Esophagus squamous epithelium (tissue), 5 donors: ENCODE measurements at places on chromosomes 11 and 22.

- DNase-seq: no peak
These were observed 19.5 kb downstream of the RBFOX2 start for GRCh38 chr22:36009085-36009484.

DNA sequence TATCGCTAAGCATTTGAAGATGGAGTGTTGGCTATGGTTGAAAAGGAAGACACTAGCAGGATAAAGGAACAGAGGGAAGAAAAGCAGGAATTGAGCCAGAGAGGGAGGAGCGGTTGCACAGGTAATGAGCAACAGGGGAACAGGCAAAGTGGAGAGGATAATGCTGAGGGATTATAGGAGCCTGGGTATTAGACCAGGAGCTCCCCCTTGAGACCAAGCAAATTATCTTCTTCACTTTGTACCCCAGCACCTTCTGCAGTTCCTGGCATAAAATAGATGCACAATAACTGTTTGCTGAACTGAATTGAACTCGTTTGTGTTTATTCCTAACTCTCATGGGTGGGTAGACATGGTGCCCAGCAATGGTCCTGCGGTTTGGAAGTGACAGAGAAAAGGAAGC is 54.6 kb upstream of the OR5P2 start:
- DNase-seq: no peak

- no peak for DNase-seq
These were observed 1.0 kb downstream of the VWCE start for GRCh38 chr11:61293867-61294716.

GRCh38 chr11:35491231-35491871 is 34.1 kb downstream of the PAMR1 start:
- no peak for DNase-seq

GRCh38 chr11:18650859-18651557 is 16.9 kb upstream of the SPTY2D1 start:
- no peak for DNase-seq

DNA sequence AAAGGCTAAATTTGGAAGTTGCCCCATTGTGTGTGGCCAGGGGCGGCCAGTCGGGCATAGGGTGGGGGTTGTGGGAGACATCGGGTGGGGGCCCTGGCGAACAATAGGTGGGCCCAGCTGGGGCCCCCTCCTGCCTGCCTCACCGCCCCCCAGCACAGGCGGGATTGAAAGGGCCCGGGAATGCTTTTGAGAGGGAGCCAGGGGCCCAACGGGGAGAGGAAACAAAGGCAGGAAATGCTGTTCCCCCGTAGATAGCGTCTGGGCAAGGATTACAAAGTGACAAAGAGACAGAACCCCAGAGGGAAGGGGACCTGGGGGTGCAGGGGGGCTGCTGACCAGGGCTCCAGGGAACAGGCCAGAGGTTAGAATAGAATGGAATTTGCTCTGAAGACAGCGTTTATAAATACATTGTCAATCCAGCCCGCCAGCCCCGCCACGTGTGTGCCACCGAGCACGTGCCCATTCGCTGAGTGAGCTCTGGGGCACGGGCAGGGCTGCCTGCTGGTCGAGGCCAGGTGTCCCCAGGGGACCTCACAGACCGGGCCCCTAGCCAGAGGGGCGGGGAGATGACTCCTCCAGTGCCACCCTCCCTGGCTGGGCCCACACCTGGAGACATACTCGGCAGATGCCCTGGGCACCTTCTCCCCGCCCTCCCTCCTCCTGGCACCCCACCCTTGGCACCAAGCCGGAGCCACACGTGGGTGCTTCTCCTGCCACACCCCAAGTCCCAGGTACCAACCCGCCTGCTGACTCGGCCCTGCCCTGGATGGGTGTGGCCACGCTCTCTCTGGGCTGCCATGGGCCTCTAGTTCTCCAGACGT is 9.7 kb downstream of the PDGFB start:
- DNase-seq: no peak

GRCh38 chr11:19763330-19763729 is 50.7 kb downstream of the NAV2 start:
- DNase-seq: no peak

GRCh38 chr11:10514709-10515108 is 26.3 kb downstream of the RNF141 start:
- DNase-seq: no peak

DNA sequence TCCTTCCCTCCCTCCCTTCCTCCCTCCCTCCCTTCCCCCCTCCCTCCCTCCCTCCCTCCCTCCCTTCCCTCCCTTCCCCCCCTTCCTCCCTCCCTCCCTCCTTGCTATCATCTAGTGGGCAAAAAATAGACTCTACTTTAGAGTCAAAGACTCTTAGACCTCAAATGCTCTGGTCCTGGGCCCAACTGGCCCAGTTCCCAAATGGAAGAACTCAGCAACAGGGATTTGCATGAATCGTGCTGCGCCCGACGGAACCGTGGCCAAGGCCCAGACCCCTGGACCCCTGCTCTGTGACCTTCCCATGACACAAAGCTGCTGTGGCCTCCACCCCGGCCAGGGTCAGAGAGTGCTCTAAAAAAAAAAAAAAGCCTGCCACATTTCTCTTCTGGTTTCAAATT is 97.4 kb downstream of the WNT7B start:
- DNase-seq: no peak

GRCh38 chr11:45021692-45022141 is 71.0 kb upstream of the TP53I11 start:
- no peak for DNase-seq

- no peak for DNase-seq
These were observed 22.0 kb downstream of the RBX1 start for GRCh38 chr22:40973144-40973543.

DNA sequence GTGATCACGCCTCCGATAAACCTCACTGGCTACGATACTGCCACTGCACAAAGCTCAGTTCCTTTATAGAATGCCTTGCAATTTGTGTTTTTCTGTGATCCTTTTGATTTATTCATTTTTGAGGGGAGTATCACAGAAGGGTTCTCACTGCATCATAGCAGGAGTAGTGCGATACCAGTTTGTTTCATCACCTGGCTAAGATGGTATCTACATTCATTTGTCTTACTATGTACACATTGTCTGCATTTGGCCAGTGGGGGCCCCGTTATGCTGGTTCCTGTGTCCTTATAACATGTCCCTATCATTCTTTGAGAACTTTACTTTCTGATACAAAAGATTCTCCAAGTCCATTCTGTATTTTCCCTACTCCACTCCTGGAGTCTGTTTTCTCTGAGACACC is 44.6 kb downstream of the APLP2 start:
- DNase-seq: no peak

- peak; percentile 23 for DNase-seq
These were observed 823 bp downstream of the CEP57 start for GRCh38 chr11:95790933-95791708.

- DNase-seq: no peak
These were observed 127.8 kb downstream of the MYO18B start for GRCh38 chr22:25869771-25870170.

DNA sequence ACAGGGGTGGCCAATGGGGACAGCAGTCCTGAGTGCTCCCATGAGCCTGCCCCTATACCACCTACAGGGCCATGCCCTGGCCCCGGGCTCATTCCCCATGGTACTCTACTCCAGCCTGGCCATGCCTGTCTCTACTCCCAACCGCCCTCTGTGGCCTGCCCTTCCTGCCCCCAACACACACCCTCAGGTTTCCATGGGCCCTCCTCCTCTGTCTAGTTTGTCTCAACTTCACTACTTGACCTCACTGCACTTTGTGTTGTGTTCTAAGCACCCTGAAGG is 26.3 kb upstream of the RASL10A start:
- no peak for DNase-seq

DNA sequence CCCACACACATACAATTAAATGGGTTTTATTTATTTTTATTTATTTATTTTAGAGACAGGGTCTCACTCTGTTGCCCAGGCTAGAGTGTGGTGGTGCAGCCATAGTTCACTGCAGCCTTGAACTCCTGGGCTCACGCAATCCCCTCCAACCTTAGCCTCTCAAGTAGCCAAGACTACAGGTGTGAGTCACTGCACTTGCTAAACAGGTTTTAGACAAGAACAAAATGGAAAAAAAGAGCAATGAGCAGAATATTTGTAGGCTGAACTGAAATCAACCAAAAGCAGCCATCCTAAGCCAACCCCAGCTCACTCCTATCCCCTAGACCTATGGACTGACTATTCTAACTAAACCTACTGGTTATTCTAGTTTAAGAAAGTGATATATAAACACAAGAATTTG is 37.8 kb downstream of the MRE11 start:
- DNase-seq: no peak

- DNase-seq: no peak
These were observed 24.2 kb downstream of the NECTIN1 start for GRCh38 chr11:119704849-119705248.

DNA sequence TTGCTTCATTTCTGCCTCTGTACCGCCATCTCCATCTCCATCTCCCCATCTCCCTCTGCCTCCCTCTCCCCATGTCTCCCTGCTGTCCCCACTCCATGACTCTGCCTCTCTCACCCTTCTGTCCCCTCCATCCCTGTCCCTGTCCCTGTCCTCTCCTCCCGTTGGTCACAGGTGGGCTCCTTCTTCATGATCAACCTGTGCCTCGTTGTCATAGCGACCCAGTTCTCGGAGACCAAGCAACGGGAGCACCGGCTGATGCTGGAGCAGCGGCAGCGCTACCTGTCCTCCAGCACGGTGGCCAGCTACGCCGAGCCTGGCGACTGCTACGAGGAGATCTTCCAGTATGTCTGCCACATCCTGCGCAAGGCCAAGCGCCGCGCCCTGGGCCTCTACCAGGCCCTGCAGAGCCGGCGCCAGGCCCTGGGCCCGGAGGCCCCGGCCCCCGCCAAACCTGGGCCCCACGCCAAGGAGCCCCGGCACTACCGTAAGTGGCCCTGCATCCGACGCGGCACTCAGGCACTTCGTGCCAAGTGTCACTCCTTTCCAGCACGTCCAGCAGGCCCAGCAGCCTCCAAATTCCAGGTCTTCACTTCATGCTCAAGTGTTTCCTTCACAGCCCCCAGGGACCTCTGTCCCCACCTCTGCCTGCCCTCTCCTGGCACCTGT is 76.0 kb downstream of the CACNA1I start:
- DNase-seq: no peak

DNA sequence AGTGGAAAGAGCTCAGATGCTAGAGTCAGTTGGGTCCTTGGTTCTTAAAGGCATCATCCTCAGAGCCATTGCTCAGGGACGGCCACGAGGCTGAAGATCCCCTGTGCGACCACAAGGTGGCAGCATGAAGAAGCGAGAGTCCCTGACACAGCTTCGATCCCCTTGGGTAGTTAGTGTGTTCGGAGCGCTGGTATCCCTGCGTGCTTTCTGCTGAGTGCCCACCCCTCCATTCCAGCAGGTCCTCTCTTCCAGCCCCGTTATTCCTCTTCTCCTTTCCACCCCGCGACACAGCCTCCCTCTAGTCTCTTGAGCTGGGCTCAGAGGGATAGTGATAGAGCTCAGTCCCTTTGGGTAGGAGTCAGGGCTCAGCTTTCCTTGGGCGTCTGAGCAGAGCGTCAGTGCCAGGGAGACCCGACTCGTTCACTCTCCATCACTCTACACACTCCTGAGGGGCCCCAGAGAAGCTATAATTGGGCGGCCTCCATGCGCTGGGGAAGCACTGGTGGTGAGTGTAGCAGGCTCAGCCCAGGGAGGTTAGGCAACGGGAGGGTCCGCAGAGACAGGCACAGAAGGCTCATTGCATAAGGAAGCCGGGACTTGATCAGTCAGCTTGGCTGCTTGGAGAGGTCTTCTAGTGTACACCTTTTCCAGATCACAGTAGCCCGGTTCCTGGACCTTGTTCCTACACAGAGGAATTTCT is at the start of gene OR51D1:
TSS of gene OR51D1 (plus strand) at position 516 of the 700 bp plus-strand sequence. CDS start 2,314 bp downstream, outside the sequence.
- DNase-seq: no peak
